COLO829 (cell line): ENCODE measurements at places on chromosomes 16 and 17.

DNA sequence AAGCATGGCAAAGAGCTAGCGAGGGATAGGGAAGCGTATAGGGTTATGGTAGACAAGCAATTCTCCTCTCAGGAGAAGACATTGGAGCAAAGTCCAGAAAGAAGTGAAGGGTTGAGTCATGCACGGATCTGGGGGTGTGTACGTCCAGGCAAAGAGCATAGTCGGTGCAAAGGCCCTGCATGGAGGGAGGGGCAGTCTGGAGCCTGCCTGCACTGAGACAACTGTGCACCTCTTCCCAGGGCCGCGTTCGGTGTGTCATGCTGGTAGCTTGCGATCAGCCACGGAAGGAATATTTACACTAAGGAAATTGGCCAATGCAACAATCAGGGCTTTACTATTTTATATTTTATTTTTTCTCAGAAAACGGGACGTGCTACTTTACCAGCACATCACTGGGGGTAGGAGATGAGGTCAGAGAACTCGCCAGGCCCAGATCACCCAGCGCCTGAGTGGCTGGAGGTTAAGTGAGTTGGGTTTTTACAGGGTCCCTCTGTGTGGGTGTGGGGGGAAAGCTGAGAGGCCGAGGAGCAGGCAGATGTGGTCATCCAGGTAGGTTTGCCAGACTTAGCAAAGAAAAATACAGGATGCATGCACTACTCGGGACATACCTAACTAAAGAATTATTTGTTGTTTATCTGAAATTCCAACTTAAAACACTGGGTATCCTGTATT is 6.7 kb upstream of the B9D1 start:
- no peak for DNase-seq

DNA sequence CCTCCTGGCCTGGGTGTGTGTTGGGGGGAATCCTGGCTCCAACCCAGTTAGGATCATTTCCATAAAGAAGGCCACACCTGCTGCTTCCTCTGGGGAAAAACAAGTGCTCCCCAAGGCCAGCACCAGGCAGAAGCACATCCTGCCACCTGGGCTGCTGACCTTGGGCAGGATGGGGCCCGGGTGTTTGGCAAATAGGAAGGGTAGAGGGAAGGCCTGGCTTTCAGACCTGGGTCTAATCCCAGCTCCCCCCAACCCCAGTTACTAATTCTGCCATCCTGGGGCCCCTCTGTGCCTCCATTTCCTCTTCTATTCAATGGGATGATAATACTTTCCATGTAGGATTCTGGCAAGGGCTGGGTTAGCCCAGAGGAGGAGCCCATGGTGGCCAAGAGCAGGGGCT is 3.0 kb upstream of the NLRC5 start:
- DNase-seq, result no peak

DNA sequence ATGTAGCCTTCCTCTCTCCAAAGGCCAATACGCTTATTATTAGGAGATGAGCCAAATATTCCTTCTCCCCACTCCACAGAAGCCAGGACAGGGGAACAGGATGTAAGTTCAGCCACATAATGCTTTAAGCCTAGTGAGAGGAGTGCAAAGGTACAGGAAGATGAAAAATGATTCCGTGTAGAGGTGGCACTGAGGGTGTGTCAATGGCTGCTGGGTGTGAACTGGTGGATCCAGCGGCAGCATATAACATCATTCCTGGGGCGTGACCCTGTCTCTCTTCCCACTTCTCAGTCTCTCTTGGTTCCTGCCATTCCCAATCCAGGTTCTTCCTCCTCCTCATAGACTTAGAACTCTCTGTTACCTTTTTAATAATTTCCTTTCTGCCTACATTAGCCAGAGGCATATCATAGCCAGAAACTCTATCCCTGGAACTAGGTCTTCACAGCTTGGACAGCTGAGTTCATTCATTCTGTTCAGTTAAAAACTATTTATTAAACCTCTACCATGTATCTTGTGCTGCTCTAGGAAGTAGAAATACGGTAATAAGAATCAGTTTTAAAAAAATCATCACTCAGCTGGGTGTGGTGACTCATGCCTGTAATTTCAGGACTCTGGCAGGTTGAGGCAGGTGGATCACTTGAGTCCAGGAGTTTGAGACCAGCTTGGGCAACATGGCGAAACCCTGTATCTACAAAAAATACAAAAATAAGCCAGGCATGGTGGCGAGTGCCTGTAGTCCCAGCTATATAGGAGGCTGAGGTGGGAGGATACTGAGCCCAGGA is 58.0 kb upstream of the FAM20A start:
- no peak for DNase-seq

- no peak for DNase-seq
These were observed 11.1 kb downstream of the CCDC57 start for GRCh38 chr17:82201498-82201910.

DNA sequence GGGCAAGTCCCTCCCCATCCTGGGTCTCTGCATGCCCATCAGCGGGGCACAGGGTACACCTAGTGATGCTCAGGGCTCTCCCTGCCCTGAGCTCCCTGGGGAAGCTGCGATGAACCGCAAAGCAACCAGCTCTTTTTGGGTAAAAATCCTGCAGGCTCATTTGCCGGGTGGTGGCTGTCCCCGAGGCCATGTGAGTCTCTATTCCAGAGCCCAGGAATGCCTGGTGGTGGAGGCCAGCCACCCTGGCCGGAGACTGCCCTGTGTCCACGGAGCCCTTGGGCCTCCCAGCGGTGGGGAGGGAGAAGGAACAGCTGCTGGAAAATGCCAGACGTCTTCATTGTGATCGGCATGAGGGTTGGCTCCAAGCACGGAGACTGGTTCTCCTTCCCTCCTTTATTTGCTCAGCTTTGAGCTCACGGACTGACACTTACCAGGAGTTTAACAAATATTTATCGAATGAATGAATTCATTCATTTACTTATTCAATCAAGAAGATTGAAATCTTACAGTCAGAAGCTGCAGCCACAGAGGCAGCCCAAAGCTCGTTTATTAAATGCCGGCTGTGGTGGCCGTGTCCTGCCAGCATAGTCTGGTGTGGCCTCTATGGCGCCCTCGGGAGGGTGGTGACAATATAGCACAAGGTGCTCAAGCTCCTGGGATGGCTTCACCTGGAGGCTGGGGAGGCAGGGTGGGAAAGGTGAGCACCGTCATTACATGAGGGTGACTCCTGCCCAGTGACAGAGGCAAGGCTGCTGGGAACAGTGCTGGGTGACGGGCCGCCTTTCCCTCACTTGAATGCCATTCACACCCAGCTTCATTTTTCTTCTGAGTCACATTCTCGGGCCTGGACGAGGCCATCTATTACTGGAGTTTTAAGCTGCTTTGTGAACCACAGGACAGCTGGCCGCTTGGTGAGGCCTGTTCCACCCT is 31.1 kb upstream of the JPH3 start:
- no peak for DNase-seq

DNA sequence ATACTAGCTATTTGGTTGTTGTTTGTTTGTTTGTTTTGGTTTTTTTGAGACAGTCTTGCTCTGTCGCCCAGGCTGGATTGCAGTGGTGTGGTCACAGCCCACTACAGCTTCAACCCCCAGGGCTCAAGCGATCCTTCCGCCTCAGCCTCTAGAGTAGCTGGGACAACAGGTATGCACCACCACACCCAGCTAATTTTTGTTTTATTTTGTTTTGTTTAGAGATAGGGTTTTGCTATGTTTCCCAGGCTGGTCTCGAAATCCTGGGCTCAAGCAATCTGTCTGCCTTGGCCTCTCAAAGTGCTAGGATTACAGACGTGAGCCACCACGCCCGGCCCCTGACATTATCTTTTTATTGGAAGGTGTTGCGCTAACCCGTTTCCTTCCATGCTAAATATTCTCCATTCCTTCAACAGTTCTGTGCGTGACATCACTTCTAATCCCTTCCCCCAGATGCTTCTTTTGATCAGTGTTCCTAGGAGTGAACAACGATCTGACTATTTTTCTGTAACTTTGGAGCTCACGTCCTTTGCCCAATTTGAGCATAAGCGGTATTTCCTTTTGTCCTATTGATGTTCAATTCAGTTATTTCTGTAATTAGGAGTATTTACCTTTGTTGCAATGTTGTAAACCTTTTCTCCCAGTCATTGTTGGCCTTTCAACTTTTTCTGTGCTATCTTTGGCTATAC is 30.2 kb upstream of the EMP2 start:
- DNase-seq, result no peak

- DNase-seq, result no peak
These were observed 266.2 kb upstream of the FOXF1 start for GRCh38 chr16:86244158-86244557.

DNA sequence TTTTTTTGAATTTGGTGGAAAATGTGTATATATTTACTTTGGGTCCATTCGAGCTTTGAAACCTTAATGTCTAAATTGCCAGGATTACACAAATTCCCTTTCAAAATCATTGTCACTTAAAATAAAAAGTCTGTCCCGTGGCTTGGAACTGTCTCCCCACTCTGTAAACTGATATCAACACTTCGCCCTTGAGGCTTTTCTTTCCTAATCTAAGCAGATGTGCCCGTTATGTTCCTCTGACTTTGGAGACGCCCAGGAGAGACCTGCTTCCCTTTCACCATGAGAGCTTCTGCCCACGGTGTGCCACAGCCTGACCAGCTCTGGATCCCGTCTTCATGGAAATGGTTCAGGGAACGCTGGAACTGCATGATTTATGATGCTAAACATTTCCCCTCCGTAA is 151.3 kb downstream of the C16orf95 start:
- no peak for DNase-seq

GRCh38 chr16:7713244-7713643 is 380.6 kb downstream of the RBFOX1 start:
- no peak for DNase-seq

- no peak for DNase-seq
These were observed 4.5 kb upstream of the PPY start for GRCh38 chr17:43946781-43947180.

- DNase-seq, result no peak
These were observed 13.2 kb downstream of the CLUAP1 start for GRCh38 chr16:3513892-3514583.

- no peak for DNase-seq
These were observed 278.9 kb downstream of the SEC14L1 start for GRCh38 chr17:77419547-77420094.

- DNase-seq, result no peak
These were observed 54.1 kb upstream of the NFAT5 start for GRCh38 chr16:69511651-69512050.

DNA sequence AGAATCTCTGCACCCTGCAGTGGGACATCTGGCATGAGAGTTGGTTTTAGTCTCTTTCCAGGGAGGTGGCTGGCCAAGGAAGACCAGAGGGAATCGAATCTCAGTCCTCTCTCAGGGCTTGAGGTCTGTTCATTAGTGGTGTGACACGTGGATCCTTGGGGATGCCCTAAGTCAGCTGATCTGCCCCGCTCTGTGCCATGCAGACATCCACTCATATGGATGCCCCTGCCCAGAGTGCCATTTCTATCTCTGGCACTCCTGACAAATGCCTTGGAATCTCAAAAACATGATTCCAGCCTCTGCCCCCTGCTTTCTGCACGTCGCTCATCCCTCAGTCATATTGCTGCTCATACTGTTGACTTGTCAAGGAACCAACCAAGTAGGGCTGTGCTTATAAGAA is 38.8 kb downstream of the WSCD1 start:
- no peak for DNase-seq

- no peak for DNase-seq
These were observed 25.6 kb downstream of the C16orf90 start for GRCh38 chr16:3469736-3470135.

- no peak for DNase-seq
These were observed 14.7 kb downstream of the GSPT1 start for GRCh38 chr16:11901091-11901490.

DNA sequence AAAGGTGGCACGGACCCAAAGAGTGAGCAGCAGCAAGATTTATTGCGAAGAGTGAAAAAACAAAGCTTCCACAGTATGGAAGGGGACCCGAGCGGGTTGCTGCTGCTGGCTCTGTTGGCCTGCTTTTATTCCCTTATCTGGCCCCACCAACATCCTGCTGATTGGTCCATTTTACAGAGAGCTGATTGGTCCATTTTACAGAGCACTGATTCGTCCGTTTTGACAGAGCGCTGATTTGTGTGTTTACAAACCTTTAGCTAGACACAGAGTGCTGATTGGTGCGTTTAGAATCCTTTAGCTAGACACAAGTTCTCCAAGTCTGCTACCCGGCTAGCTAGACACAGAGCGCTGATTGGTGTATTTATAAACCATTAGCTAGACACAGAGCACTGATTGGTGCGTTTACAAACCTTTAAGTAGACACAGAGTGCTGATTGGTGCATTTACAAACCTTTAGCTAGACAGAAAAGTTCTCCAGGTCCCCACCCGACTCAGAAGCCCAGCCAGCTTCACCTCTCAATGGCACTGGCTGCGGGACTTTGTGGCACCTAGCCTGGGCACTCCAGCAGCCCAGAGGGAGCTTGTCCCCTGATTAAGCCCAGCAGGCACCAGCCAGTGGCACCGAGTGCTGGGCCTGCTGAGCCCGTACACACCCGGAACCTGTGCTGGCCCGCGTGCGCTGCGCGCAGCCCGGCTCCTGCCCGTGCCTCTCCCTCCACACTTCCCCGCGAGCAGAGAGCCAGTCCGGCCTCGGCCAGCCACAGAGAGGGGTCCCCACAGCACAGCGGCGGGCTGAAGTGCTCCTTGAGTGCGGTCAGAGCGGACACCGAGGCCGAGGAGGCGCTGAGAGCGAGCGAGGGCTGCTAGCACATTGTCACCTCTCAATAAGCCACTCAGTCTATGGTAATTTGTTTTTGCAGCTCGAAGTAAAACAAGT is 15.1 kb downstream of the IGSF6 start:
- DNase-seq, result no peak

DNA sequence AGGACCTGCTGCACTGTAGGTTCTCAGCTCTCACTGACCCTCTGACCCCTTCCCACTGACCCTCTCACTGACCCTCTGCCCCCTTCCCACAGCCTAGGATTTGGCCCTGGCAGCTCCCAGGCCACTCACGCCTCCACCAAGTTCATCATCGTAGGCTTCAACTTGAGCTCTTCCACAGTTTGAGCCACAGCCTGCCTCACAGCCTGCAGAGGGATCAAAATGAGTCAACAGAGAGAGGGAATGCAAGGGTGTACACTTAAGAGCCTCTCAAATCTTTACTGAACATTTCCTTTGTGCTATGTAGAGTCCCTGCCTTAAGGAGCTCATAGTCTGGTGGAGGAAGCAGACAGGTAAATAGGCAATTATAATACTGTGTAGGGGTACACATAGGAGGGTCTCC is 12.1 kb downstream of the HEATR9 start:
- DNase-seq, result no peak

GRCh38 chr16:25692351-25692741 is 587 bp downstream of the HS3ST4 start:
- DNase-seq, result no peak
